ENCODE measurements at places on chromosomes 13 and 19.

- DNase-seq, result peak; percentile 62
Measured at GRCh38 chr13:48891586-48891985, 84.1 kb upstream of the FNDC3A start.

GRCh38 chr13:113625965-113626721, 31.9 kb downstream of the ATP4B start:
- DNase-seq, result peak; percentile 68

DNA sequence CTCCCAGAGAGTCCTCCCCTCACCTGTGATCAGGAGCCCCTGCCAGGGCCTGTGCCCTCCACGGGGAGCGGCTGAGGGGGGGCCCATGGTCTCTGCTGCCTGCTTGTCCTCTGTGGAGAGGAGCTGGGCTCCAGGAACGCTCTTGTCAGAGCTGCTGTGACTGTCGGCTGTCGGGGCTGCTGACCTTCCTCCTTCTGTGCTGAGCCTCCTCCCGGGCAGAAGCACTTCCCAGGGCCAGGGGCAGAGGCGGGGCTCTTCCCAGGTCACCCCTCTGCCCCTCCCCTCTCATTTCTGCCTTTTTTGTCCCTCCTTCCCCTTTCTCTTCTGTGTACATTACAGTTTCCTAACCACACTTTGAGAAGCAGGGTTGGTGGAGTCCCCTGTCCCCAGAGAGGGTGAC, at the start of gene CEACAM4:
CEACAM4 (minus strand) TSS at position 198 of the 400 bp plus-strand sequence; CDS start at position 87, 111 bp downstream.
- no peak for DNase-seq

GRCh38 chr13:98350746-98351330, 173.8 kb upstream of the RNF113B start:
- DNase-seq, result no peak

- DNase-seq, result no peak
Measured at GRCh38 chr13:24668955-24669582, 11.1 kb upstream of the ATP12A start.

DNA sequence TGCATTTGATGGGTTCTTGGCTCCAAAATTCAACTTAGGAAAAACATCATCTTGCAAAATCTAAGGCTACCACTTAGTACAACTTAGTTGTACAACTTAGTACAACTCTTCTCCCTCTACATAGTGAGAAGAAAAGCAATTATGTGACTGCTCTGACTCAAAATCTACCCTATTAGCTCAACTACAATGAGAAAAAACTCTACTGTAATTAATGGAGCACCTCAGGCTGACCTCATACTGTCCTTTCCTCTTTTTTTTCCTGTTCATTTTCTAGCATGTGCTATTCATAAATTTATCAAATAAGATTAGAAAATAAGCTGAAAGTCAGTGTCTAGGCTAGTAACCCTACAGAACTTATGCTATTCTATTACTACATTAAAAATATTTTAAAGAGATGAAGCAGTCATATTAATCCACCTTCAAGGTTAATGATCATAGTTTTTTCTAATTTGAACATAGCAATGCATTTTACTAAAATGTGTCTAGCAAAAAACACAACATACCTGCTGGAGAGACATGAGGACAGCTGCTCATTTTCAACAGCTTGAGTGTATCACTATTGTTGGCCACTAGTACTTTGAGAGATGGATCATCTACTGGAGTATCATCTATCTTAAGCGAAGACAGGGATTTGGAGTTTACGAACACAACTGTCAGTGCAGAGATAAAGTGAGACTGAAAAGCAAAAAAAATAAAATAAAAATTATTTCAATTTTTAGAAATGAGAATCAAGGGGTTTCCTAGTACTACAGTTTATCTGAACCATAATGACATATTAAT, 11.9 kb downstream of the FBXL3 start:
- no peak for DNase-seq

GRCh38 chr19:39727070-39727800, 10.6 kb downstream of the CLC start:
- no peak for DNase-seq

- DNase-seq, result peak; percentile 24
Measured at GRCh38 chr13:52001120-52001731, 10.0 kb downstream of the ATP7B start.

GRCh38 chr13:99293178-99293577, 14.0 kb downstream of the GPR183 start:
- no peak for DNase-seq

GRCh38 chr13:95441326-95441725, 111.2 kb upstream of the CLDN10 start:
- DNase-seq, result no peak

- DNase-seq, result no peak
Measured at GRCh38 chr13:113996912-113997745, 23.3 kb upstream of the C13orf46 start.

- no peak for DNase-seq
Measured at GRCh38 chr13:71274923-71275608, 591.9 kb downstream of the DACH1 start.

- DNase-seq, result no peak
Measured at GRCh38 chr13:86986448-86986847, 684.7 kb upstream of the SLITRK5 start.

DNA sequence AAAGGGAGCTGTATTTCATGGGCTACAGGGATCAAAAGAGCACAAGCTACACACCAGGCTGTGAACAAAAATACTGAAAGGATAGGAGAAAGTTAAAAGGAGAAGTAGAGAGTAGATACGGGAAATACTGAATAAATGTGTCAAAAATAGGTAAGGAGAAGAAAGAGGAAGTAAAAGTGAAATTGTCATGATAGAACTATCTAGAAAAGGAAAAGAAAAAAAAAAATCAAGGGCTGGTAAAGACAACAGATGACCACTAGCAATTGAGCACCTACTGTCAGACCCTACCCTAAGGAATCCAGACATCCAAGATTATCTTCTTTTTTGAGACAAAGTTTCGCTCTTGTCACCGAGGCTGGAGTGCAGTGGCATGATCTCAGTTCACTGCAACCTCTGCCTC, 4.8 kb downstream of the RUBCNL start:
- no peak for DNase-seq

DNA sequence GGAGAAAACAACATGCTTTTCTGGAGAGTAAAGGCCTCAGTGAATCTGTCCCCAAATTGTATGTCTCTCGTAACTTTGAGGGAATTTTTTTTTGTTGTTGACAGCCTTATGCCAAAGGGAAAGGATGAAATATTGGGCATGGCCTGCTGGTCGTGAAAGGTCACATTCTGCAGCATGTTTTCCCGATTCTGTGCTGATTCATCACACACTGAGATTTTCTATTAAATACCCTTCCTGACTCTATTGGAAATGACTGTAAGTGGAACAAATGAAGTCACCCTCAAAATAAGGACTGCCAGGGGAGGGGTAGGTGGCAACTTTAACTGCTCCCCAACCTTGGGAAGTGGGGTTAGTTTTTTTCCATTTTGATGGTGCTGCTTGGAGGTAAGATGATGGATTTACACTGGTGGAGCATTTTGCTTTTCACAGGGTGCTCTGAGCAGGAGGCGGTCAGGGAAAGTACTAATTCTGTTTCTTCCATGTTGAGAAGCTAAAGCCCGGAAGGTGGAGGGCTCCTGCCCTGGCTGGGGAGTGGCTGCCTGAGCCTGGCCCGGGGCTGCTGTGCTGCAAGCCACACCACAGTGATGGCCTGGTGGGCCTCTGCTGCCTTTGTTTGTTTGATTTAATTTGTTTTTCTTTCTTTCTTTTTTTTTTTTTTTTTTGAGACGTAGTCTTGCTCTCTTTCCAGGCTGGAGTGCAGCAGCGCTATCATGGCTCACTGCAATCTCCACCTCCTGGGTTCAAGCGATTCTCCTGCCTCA, 116.8 kb upstream of the SPATA13 start:
- no peak for DNase-seq

DNA sequence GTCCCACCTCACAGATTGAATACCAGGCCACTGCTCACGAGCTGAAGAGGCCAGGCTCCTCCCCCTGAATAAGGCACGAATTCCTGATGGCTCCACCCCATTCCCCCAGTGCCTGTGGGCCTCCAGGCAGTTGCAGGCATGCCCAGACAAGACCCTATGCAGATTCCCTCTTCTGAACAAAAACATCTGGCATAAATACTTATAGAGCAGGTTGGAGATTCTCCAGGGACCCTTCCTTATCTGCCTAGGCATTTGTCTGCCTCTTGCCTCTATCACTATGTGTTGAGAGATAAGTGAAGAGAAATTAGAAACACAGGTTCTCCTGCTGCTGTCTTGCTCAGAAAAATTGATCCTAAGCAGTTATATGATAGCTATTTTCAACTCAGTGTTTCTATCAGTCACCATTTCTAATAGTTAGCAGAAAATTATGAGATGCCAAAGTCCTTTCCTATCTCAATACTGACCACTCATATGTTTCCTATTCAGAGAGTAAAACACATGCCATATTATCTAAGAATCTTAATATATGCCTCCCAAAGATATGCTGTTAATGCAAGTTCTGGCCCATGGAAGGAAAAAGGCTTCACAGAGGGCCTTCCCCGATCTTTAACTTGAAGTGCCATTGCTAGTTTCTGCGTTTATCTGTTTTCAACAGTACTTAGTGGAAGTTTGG, 364.0 kb downstream of the KCTD12 start:
- DNase-seq, result peak; percentile 56

- DNase-seq, result no peak
Measured at GRCh38 chr13:106090001-106090400, 445.5 kb downstream of the EFNB2 start.

DNA sequence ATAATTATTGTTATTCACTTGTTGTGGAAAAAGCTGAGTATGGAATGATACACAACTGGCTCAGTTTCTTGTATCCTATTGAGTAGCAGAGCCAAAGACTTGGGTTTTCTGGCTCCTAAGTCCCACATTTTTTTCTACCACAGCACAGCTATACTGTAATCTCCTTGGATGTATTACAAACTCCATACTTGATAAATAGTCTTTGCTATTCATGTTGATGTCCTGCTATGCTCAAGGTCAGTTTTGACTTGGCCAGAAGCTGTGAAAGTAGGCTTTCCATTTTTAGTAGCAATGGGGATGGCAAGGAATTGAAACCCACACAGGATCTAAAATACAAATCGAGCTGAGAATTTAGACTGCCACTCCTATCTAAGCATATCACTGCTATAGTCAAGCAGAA, 79.1 kb downstream of the B3GLCT start:
- DNase-seq, result no peak

- DNase-seq, result no peak
Measured at GRCh38 chr13:51003642-51004041, 94.1 kb downstream of the RNASEH2B start.

DNA sequence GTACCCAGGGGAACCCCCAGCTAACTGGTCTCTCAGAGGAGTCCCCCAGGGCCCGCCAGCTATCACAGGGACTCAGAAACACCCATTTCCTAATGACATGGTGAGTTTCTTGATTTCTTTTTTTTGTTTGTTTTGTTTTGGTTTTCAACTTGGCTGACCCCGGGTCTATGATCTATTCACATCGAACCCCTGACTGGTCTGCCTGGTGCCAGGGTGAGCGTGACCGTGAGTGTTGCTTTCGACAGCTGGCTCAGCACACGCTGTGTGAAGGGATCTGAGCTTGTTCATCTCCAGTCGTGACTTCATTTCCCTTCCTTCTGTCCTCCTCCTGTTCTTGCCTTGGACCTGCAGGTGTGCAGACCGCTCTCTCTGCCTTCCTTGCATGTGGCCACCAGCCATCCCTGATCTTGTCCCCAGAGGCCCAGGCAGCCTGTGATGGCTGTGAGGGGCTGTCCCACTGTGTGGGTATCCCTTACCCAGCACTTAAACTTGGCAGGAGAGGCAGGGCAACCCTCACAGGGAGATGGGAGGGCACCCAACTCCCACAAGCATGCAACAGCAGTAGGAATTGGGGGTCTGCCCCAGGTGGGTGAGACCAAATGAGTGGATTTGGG, 26.2 kb downstream of the TMEM161A start:
- DNase-seq, result no peak

- no peak for DNase-seq
Measured at GRCh38 chr19:49779731-49780555, 13.1 kb downstream of the AP2A1 start.

- DNase-seq, result peak; percentile 26
Measured at GRCh38 chr19:17441241-17442021, 7.0 kb downstream of the TMEM221 start.
